ENCODE measurements at places on chromosomes 4 and X.

DNA sequence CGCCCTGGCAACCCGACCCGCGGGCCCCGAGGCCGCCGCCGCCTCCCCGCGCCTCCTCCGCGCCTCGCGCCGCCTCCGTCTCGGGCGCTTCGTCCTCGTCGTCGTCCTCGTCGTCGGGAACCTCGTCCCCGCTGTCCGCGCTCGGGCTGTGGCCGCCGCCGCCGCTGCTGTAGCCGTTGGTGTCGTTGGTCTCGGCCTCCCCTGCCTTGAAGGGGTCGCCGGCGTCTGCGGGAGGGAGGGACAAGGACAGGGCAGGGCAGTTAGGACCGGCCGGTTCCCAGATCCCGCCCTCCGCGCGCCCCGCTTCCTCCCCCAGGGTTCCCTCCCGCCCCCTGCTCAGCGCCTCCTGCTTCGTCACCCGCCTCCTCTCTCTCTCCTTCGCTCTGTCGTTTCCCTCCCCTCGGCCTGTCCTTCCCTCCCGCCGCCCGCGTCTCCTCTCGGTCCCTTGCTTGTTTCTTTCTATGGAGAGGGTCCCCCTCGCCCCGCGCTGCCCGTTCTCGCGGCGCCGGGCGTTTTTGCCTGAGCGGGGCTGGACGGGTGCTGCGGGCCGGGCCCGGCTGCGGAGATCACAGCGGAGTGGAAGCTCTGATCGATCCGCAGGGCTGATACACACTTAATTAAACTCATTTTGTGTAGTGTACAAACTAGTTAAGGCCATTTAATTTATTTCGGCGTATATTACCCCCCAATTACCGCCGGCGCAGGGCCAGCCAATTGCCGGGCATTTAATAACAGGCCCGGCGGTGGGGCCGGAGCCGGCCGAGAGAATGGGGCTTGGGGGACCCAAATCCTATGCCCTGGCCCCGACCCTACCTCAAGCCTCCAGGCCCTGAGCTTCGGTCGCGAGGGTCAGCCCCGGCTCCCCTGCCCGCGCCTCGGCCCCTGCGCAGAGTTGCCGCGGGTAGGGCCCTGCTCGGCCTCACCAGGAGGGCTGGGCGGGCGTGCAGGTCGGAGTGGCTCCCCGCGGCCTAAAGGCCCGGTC lies 2.4 kb downstream of the NKX1-1 start:
- no peak for DNase-seq

DNA sequence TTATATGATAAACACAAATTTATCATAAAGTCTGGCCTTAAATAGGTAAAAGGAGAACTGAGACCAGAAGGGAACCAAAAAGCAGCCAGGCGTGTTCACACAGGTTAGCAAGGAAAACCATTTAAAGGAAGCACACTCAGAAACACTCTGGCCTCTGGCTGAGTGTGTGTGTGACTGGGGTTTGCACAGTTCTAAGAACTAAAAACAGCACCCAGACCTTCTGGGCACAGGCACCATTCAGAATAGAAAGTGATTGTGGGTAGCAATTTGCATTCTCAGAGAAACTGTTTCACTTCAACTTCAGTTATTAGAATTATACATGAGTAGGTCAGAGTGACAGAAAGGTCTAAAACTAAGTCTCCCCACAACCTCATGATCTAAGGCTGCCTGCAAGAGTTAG lies 10.0 kb downstream of the GPR82 start:
- no peak for DNase-seq

DNA sequence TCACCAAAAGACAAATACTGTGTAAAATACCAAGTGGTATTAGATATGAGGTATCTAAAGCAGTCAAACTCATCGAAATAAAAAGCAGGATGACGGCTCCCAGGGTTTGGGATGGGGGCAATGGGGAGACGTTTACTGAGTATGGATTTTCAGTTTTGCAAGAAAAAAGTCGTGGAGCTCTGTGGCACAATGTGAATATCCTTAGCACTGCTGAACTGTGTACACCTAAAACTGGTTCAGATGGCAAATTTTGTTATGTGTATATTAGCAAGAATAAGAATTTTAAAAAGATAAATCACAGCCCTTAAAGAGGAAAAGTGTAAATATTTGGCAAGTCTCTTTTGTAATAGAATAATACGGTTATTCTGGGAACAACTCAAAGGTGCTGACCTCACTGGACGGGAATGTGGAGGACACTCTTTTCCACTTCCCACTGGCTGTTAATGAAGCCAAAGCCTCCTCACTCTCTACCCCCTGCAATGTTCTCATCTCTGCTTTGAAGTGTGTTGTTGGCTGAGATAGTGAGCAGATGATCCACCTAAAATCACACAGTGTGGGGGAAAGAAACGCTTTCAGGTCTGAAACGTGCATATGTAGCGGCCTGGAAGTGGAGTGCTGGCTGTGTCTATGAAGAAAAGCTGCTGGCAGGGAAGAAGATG lies 49.2 kb downstream of the SEL1L3 start:
- DNase-seq = peak; percentile 17

DNA sequence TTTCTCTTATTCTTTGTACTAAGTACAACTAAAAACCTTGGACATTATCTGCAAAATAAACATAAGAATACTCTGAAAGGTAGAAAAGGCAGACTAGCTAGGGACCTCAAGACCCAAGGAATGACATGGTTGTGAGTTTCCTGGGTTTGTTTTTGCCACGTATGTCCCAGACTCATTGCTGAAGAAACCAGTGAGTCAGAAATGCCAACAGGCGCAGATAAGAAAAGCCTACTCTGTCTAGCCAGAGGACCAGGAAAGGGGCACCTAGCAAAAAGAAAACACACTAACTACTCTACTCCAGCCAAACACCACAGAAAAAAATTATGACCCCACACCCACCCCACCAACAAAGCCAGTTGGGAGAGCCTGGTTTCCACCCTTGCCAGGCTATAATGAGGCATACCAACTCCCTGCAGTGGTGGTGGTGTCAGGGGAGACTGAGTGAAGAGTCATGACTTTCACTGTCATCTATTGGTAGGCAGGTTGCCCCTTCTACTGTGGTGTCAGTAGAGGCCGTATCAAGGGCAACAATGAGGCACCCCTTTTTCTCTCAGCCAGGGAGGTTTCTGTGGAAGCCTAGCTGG lies 10.9 kb downstream of the MTMR1 start:
- no peak for DNase-seq

All from pulmonary artery endothelial cell (primary cell).